Daoy (cell line): ENCODE measurements at places on chromosomes 1 and 21.

DNA sequence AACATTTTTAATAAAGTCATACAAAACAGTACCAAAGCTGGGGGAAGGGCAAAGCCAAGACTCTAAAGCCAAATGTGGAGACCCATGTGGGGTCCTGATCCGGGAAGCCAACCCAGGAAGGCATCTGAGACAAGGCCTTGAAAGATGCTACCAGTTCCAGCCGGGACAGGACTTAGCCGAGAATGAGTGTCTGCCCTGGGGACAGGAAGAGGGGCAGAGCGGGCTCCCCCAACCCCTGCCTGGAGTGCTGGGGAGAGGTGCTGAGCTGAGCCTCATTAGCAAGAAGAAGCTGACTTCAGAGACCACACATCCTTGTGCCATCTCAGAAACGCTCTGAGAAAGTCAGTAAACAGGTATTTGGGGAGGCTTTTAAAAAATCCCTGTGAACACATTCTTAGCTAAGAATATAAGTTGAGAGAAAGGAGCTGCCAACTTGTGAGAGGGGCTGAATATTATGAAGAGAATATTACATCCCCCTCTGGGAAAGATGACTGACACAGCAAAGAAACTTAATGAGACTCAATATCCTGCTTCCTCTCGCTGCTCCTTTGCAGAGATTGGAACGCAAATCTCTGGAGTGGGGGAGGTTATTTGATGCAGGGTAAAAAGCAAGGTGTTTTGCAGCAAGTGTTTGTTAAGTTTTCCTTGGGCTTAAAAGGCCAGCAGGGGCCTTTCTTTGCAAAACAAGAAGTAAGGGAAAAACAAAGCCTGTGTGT is 103.3 kb upstream of the KCND3 start:
- no peak for DNase-seq

DNA sequence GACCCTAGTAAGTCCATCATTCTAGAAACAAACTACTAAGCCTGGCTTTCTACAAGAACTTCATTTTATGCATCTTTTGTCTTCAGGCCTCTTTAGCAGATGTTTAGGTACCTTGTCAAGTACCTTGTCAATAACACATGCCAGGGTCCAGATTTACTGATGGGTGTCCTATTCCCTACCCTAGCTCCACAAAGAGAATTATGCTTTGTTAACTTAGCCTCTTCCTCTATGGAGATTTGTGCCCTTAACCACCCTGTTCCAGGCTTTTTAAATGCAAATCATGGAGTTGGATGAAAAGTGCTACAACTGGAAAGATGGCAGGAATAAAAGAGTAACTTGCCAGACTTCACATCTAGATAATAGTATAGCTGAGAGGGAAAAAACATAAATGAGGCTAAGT is 42.7 kb downstream of the SPATA46 start:
- DNase-seq, result no peak

DNA sequence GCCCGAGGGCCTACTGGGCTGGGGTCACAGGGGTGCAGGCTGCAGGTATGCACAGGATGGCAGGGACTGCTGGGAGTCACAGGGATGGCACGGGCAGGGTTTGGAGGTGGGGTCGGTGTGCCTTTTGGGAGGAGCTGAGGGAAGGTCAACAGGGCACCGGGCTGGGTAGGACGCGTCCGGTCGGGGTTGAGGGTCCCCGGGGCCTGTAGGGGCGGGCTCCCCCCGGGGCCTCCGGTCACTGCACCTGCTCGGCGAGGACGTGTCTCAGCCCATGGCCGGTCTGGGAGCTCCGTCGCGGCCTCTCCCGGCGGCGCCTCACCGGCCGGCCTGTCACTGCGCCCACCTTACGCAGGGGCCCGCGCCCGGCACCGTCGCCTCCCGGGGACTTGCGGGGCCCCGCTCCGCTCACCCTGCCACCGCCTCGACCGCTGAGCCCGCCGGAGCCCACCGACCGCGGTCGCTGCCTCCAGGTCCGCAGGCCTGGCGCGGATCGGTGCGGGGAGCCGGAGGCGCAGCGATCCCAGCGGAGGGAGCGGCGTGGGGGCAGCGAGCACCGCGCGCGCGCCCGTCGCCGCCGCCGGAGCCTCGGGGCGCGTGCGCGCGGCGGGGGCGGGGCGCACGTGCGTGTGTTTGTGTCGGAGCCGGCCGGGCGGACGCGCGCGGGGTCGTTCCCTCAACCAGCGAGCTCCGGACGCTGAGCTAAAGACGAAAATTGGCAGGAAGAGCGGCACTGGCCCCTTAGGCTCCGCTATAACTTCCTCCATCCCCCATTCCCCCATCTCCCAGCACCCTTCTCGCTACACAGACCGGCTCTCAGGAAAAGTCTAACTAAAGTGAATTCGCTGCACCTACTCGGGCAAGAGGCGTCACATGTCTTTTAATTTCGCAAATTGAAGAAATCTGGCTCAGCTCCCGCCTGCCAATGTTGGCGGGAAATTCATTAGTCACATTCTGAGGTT is at the start of gene AMIGO1:
AMIGO1 (minus strand) TSS at position 552 of the 959 bp plus-strand sequence. CDS start 815 bp downstream, outside the sequence.
- peak; percentile 81 for DNase-seq

DNA sequence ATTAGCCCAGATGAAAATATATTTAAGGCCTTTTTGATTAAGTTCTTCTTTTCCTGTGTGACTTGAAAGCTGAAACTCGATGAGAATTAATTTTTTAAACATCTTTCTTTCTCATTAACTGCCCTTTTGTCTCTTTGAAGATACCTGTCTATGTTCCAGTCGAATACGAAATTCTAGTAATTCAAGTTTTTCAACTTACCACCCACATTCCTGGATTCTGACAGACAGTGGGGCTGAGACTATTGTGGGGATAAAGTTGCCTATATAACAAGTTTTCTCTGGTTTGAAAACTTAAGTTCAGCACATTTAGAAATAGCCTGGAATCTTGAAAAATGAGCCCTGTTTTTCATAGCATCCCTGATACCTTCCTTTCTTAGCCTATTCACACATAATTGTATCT is 114.6 kb downstream of the NTNG1 start:
- DNase-seq, result no peak

DNA sequence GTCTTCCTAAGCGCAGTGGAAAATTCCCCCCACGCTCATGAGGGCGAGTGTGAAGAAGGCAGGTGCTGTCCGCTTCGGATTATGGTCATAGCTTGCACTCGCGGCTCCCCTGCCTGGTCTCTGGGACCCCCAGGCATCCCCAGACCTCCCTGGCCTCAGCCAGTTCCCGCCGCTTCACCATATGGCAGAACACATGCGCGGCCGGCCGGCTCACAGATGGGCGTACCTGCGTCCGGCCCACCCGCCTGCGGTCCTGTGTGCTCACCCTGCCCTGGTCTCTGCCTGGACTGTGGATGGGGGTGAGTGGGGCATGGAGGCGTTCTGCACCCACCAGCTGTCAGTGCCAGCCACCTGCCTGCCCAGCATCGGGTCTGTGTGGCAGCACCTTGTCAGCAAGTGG is 34.1 kb downstream of the PRKCZ start:
- no peak for DNase-seq
